ENCODE measurements at places on chromosomes 6 and 20.
A peak's percentile ranks its signal among the peaks of the same experiment; 100 is the strongest.

DNA sequence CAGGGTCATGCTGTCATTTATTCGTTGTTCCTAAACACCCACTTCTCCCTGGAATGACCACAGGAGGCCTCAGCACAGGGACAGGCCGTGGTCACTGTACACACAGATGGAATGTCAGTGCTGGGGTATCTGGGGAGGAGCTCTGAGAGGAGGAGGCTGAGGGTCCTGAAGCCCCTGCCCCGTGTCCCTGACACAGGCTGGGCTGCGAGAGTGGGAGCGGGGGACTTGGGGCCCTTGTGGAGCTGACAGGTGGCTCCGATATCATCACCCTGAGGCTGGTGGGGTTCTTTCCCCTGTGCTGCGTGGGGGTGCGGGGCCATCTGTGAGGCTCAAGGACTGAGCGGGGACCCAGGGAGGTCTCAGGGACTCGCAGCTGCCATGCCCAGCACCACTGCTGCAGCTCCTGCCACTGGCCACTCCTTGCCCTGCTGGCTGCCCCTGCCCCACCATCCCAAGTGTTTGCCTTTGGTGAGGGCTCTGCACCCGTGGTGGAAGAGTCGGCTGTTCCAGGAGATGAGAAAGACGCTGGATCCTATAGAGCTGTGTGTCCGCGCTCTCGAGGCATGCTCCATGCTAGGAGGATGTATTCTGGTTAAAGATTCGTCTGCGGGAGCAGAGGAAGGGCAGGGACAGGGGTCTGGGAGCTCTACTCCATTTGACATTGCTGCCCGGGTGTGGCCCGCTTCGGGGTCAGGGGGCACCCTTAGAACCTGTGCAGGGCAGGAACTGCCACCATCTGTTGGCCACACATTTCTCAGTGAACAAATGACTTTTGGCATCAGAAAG is 18.9 kb downstream of the NPEPL1 start:
- DNase-seq, result no peak

DNA sequence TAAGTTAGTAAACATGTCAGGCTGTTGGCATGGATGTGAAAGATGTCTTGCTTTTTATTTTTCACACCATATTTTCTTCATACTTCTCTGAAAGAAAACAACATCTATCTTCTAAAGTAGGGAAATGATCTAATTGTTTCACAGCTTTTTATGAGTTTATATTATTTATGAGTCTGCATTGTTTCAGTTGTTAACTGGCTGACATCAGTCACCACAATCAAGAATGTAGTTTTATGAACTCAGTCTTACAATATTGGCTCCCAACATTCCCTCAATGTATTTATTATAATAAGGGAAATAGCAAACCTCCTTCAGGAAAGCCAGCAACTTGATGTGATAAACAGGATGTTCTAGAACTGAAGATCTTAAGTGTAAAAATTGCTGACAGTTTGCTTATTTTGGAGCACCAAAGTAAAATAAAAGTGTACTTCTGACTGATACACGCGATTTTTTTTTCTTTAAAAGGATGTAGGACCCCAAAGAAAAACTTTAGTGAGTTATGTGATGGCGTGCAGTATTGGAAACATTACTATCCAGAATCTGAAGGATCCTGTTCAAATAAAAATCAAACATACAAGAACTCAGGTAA is 106.0 kb downstream of the ADGRG6 start:
- no peak for DNase-seq

- DNase-seq, result no peak
These were observed 6.8 kb downstream of the NRN1 start for GRCh38 chr6:5999688-6000608.

- DNase-seq, result no peak
These were observed 54.6 kb downstream of the MAN1A1 start for GRCh38 chr6:119294984-119295383.

DNA sequence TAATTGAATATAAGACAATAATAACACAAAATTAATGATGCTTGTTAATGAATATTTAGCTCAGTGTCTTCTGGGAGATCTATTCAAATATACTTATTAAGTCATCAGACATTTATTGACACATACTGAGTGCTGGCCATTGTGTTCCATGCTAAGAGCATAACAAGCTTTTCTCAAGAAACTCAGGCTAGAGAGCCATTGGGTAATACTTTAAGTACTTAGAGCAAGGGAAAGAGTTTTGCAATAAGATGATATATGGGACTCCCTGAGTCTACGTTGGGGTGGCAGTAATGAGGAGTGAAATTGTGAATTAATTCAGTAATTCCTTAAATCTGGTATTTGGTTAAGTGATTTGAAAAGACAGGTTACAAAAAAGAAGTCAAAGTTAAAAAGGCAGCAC is 11.1 kb downstream of the TMEM200A start:
- no peak for DNase-seq

DNA sequence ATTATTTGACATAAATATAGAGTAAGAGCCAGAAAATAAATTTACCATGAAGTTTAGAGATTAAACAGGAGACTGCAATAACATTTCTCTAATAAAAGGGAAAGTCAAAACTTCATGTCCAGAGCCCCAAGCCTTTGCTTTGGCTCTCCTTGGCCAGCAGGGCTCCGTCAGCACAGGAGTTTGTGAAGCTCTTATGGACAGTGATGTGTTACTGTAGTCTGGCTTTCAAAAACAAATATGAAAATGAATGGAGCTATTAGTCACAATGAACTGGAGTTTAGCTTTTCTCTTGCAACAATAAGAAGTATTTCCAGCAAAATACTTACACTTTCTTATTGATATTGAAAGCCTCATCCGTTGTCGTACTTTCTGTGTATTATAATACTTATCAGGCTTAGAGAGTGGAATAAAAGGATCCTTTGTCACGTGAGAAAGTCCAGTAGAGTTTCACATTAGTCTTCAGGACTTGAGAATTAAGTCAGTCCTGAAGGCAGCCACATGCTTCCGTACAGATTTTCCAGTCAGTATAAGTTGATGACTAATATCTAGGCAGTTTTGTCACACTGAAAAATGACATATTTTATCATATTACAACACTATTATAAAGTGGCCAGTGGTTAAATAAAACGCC is 117.0 kb upstream of the PRL start:
- DNase-seq, result no peak

- no peak for DNase-seq
These were observed 12.8 kb downstream of the TRAF3IP2 start for GRCh38 chr6:111592726-111593511.

GRCh38 chr6:106972500-106972899 is 2.0 kb downstream of the CD24 start:
- DNase-seq, result no peak

DNA sequence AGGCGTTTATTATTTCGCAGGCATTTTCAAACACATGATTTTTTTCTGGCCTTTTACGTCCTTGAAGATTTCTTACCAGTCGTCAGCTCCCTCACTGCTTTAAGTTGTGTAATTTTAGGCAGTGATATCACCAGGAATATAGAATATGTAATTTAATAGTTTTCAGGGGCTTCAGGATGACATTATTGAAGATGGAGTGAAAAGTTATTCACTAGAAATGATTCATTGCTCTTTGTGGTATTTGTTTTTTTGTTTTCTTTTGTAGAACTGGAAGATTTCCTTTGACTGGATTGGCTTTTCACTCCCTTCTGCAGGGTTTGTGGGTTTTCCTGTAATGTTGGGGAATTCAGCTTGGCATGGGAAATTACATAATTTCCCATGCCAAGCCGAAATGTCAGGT is 2.0 kb downstream of the LRRC1 start:
- DNase-seq, result no peak

- no peak for DNase-seq
These were observed 14.0 kb downstream of the MRPS18A start for GRCh38 chr6:43673444-43674084.

GRCh38 chr6:55399351-55399750 is 72.1 kb downstream of the GFRAL start:
- DNase-seq, result no peak

DNA sequence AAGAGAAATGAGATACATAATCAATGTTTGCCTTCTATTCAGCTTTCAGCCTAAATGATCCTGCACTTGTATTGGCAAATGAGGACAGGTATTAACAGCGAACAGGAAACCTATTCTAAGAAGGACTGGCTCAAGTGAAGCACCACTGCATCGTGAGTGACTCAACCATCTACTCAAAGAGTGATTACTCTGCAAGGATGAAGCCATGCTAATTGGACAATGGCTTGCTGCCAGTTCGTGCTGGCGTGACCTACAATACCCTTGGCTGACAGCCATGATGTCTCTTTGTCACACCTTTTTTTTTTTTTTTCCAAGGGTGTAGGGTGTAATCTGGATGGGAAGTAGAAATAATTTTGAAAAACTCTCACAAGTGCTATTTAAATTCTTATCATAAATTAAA is 104.9 kb downstream of the GJA10 start:
- DNase-seq, result peak; percentile 61

DNA sequence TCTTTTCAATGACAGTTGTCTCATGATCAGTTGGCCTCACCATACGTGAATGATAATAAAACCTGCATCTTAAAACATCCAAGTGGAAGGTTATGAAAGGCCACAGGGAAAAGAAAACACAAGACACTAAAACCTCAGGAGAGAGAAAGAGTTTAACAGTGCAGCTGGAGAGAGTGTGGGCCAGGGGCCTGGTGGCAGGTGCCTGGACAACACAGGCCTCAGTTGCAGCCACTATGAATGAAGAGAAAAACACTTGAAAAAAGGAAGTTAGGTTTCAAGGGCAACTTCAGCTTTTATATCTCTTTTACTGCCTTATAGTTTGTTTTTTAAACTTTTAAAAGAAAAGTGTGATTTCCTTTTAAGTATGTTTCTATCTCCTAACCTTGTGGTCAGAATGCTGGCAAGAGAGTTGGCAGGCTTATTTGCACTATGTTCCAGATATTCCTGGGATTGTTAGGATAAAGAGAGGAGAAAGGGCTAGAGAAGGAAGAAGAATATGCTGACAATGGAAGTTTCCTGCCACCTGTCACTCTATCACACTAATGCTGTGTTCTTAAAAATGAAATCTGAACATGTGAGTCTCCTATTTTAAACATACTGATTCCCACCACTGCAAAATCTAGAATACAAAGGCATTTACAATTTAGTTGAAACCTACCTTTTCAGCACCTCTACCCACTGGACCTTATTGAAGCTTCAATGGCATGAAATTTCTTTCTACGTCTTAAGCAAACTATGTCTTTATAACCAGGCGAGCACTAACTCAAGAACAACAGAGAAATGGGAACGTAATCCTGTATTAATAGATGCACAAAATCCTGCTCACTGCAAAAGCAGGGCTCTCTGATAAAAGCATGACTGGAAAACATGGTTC is 222.4 kb downstream of the CD83 start:
- DNase-seq, result no peak

DNA sequence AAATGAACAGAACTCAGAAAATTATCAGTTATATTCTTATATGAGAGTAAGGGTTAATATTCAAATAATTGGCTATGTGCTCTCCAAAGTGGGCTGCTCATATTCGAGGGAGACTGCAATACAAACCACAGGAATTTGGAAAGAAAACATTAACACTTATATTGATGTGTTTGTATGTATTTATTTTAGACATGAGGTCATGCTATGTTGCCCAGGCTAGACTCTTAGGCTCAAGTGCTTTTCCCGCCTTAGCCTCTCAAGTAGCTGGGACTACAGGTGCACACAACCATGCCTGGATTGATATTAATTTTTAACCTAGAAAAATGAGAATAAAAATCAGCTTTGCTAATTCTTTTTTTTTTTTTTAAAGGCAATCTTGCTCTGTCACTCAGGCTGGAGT is 35.0 kb downstream of the BTBD9 start:
- peak; percentile 7 for DNase-seq

DNA sequence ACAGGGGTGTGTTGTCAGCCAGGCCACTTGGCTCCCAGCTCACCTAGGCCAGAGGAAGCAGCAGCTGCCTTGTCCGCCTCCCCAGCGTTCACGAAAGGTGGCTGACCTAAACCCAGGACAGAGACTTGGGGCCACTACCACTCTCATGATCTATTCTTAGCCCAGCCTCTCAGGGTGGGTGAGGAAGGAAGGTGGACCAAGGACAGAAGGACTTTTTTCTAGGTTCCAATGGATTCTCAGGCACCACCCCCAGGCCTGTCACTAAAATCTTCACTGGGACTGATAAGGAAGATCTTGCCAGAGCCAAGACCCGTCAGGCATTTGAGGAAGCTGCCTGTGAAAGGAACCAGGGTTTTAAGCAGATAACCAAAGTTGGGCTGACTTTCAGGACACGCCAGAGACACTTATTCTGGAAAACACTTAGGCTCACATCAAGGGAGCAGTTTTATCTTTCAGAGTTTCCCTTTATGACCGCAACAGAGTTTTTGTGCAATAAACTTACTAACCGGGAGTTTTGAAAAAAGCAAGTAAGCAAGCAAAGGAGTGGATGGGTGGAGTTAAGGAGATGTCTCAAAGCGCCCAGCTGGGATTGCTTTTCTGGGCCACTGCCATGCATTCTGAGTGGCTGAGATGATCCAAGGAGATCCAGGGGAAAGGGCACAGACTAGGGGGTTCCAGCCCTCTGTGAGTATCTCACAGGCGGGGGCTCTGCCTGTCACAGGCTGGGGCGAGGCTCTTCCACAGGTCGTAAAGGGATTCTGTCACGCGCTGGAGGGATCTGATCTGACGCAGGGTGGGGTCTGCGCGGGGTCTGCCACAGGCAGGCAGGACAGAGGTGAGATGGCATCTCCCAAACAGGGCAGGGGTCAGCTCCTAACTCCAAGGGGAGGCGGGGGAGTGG is 989 bp downstream of the FITM2 start:
- DNase-seq, result no peak

DNA sequence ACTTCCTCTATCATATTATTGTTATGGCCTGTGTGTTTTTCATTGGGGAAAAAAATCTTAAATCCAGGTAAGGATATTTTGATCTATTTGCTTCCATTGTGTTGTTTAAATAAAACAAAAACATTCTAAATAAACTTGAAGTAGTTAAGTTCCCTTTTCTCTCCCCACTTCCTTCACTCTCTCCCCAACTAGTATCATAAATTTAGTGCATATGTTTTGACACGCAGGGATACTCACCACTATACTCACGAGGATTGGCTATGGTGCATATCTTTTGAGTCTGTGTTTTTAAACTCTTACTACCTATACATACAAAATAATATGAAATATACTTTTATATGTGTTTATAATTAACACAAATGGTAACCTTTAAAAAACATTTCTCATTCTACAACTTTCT is 5.2 kb downstream of the TTLL9 start:
- no peak for DNase-seq

- no peak for DNase-seq
These were observed 17.3 kb downstream of the VSTM2L start for GRCh38 chr20:37920270-37920669.

- no peak for DNase-seq
These were observed 5.7 kb upstream of the TMEM30A start for GRCh38 chr6:75290136-75290945.

GRCh38 chr6:87870556-87870955 is 168.5 kb upstream of the AKIRIN2 start:
- DNase-seq, result no peak

DNA sequence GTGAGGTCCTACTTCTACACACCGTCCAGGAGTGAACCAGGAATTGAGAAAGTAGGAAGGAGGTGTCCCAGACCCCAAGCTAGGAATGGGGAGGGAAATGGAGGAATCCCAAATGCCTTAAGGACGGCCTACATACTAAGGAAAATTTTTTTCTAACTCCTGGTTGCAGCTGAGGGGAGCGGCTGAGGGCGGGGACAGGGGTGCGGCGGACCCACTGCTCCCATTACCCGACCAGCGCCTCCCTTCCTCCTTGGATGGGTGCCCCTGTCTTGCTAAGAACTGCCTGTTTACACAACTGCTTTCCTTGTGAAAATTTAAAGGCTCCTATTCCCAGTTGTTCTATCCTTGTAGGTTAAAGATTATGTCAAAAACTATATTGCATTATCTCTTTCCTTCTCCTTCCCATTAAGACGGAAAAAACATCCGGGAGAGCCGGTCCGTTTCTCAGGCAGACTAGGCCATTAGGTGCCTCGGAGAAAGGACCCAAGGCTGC is 699 bp upstream of the HSPA1B start:
- no peak for DNase-seq

Measured in kidney epithelial cell (primary cell).